ENCODE measurements at places on chromosomes 6 and 20.

- DNase-seq, result no peak
These were observed 6.0 kb upstream of the PTGIS start for GRCh38 chr20:49573900-49574416.

- DNase-seq, result no peak
These were observed 102.0 kb downstream of the SMLR1 start for GRCh38 chr6:130929036-130929678.

GRCh38 chr6:157548635-157549467 lies 167.9 kb downstream of the ZDHHC14 start:
- peak; percentile 58 for DNase-seq

GRCh38 chr6:7060769-7061516 lies 46.8 kb upstream of the RREB1 start:
- DNase-seq, result no peak

DNA sequence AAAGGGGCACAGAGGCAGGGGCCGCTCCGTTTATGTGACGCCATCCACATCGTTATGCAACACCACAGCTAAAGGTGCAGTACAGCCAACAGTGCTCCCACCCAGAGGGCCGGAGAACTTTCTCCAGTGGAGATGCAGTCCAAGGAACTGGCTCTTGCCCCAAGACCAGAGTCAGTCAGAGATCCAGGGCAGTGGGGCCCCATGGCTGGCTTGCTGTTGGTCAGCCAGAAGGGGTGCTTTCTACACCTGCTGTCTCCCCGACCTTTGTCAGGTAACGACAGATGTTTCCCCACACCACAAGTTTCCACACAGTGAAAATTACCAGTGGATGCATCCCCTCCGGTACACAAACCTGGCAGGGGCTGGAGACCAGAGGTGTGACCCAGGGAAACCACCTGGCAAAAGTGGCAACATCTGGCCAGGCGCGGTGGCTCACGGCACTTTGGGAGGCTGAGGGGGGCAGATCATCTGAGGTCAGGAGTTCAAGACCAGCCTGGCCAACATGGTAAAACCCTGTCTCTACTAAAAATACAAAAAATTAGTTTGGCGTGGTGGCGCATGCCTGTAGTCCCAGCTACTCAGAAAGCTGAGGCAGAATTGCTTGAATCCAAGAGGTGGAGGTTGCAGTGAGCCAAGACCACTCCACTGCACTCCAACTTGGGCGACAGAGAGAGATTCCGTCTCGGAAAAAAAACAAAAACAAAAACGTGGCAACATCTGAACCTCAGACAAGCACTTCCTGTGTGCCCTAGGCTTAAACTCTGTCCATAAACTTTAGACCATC lies 34.9 kb downstream of the UBE2V1 start:
- DNase-seq, result no peak

- DNase-seq, result no peak
These were observed 136.4 kb upstream of the SALL4 start for GRCh38 chr20:51938559-51939258.

DNA sequence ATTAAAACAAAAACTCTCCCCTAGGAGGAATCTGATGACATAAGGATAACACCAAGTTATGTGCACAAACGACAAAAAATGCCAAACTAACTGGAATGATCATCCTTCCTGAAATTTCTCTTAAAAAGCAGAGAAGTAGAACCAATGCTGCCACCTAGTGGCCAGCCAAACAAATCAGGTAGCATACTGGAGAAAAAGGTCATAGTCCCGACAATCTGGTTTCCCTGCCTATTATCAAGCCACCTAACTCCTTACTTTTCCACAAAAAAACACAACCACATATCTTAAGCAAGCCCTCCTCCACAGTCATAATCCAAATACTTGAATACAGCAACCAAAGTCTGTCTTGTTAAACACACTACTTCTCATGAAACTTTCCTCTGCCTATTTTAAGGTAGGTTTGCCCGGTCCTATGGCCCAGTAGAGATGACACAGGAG lies 5.3 kb downstream of the OARD1 start:
- peak; percentile 86 for DNase-seq

- no peak for DNase-seq
These were observed 6.5 kb downstream of the IP6K3 start for GRCh38 chr6:33740204-33740608.

DNA sequence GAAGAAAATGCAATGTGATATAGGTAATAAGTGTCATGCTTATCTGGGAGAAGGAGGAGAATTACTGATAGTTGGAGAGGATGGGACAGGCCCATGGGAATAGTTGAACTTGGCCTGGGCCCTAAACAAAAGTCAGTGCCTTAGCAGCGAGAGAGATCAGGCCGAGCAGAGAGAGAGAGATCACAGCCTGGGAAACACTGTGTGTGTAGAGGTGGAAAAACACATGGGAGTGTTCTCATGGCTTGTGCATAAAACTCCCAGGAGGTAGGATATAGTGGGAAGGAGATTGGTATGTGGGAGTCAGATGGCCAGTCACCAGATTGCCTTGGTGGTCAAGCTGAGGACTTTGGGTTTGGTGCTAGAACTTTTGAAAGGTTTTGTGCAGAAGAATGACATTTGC lies 47.6 kb downstream of the FIG4 start:
- DNase-seq, result no peak

DNA sequence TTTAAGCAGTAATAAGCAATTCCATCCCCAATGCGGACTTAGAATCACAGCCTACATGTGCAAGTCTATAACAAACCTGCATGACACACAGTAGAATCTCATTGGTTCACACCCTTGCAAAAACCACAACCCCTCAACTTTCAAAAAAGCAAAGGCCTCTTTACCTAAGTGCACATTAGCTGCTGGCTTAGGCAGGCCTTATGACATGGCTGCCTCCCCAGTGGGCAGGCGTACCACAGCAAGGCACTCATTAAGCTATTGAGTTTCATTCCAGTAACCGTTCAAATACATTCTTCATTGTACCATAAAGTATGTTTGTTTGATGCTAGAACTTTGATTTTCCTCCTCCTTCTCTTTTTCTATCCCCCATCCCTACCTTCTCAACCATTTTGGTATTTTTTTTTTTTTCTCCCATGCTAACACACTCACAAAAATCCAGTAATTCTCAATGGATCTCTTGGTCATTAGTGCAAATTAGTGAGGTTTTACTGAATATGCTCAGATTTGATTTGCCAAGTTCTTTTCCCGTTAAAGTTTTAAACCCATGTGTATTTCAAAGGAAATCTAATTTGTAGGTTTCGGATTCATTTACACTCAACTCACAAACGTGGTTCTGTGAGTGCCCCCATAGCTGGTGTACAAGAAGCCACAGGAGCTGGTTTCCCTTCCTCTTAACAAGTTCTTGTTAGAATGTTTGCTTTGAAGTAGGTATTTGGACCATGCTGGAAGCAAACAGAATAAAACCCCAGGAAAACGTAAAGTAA lies 460.4 kb upstream of the RUNX2 start:
- DNase-seq, result no peak

- no peak for DNase-seq
These were observed 55.8 kb downstream of the TMEM200A start for GRCh38 chr6:130421585-130421984.

- DNase-seq, result no peak
These were observed 708.8 kb upstream of the MAN1A1 start for GRCh38 chr6:120058410-120058809.

DNA sequence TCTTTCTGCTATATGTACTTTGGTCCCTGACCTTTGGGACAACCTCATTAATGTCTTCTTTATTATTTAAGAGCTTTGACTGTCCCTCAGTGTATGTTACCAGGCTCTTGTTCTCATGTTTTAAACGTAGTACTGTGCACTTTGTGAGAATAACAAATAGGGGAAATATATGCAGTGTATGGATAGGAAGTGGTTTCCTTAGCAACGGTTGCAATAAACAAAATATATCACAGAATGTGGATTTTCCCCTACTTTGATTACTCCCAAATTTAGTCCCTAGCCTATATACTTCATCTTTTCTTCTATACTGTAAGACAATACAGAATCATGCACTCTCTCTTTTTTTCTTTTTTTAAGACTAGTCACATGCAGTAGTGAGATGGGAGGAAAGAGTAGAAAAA lies 123.8 kb upstream of the AKIRIN2 start:
- DNase-seq, result no peak

- DNase-seq, result no peak
These were observed 246.8 kb upstream of the EXOC2 start for GRCh38 chr6:939526-940252.

- DNase-seq, result no peak
These were observed at the start of gene IRF4 for GRCh38 chr6:391559-392440. TSS of gene IRF4 (plus strand) at chr6:391752. CDS start at chr6:393153, 1,401 bp downstream.

GRCh38 chr20:63500902-63501817 lies 2.3 kb upstream of the EEF1A2 start:
- DNase-seq, result no peak

Data from adrenal gland (tissue), 19 donors.